ENCODE measurements at places on chromosomes 1 and 21. TPM values are rescaled to one million over a fixed set of nuclear protein-coding genes. Genes with fewer than 3 reads are reported as not detected.

- no peak overlapping the region for H3K27ac ChIP-seq
- H3K36me3 ChIP-seq, result no peaks in the 10 kb centered on the region
- DNase-seq, result no peak
- H3K4me3 ChIP-seq, result no peak overlapping the region
These were observed 23.6 kb upstream of the APOBEC4 start for GRCh38 chr1:183676586-183677189.

DNA sequence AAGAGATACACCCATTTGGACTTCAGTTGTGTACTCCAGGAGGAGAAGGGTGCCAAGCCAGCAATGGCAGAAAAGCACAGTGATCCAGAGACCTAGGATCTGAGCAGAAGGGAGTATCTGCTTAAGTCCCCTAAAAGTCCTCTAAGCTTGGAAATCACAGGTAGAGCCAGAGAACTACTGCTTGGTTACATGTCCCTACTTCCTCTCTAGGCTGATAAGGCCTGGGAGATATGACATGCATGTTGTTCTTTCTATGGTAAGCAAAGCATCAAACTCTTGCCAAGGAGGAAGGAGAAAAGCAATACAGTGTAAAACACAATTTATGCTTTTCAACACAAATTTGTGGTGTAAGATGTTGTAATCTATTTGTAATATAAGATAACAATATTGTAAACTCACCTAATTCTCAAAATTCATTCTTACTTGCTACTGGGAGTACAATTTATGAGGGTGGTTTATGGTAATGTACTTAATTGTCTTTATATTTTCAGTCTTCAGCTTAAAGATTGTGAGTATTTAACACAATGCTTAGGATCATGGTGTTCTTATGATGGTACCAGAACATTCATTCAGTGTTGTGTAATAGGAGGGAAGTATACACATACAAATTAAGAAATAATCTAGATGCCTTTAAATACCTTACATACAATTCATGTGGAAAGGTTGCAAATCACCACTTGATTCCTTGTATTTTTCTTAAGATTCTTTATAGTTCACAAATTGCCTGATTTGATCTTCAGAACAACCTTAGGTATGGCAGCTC lies 49.1 kb upstream of the GNG12 start:
- no peak overlapping the region for H3K4me3 ChIP-seq
- H3K27ac ChIP-seq, result no peak overlapping the region
- H3K4me1 ChIP-seq, result no peaks in the 10 kb centered on the region
- DNase-seq, result no peak
- H3K27me3 ChIP-seq, result no peaks in the 10 kb centered on the region
- no peaks in the 10 kb centered on the region for H3K36me3 ChIP-seq

- H3K27me3 ChIP-seq, result no peaks in the 10 kb centered on the region
- H3K36me3 ChIP-seq, result no peaks in the 10 kb centered on the region
- DNase-seq, result no peak
- H3K4me1 ChIP-seq, result no peaks in the 10 kb centered on the region
- no peak overlapping the region for H3K27ac ChIP-seq
These were observed 28.3 kb downstream of the SCP2 start for GRCh38 chr1:52955129-52955970.

GRCh38 chr1:58968360-58968952 lies 184.6 kb upstream of the JUN start:
- H3K4me3 ChIP-seq, result no peak overlapping the region
- H3K27me3 ChIP-seq, result no peaks in the 10 kb centered on the region
- H3K27ac ChIP-seq, result peak overlapping the region; percentile 72
- DNase-seq, result no peak
- peaks cover 28% of the 10 kb centered on the region for H3K4me1 ChIP-seq

GRCh38 chr1:64328193-64328592 lies 124.8 kb downstream of the UBE2U start:
- no peak overlapping the region for H3K4me3 ChIP-seq
- no peak for DNase-seq
- H3K36me3 ChIP-seq, result no peaks in the 10 kb centered on the region
- no peak overlapping the region for H3K27ac ChIP-seq
- no peaks in the 10 kb centered on the region for H3K27me3 ChIP-seq

DNA sequence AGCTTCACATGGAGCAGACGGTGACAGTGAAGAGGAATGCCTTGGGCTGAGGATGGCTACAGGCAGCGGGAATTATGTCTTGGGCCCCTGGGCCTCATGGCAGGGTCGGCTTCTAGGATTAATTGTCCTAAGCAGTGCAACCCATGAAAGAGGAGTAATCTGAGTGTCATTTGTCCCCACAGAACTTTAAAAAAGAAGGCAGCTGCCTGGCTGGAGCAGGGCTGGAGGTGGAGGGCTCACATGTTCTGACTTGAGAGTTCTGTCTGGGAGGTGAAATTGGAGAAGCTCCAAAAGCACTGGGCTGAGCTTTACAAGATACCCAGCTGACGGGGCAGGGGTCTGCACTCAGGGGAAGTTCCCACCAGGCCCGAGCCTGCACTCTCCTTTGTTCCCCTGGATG lies 22.6 kb downstream of the CACNA1S start:
- no peak overlapping the region for H3K27ac ChIP-seq
- DNase-seq, result no peak
- no peaks in the 10 kb centered on the region for H3K27me3 ChIP-seq
- no peaks in the 10 kb centered on the region for H3K4me1 ChIP-seq

DNA sequence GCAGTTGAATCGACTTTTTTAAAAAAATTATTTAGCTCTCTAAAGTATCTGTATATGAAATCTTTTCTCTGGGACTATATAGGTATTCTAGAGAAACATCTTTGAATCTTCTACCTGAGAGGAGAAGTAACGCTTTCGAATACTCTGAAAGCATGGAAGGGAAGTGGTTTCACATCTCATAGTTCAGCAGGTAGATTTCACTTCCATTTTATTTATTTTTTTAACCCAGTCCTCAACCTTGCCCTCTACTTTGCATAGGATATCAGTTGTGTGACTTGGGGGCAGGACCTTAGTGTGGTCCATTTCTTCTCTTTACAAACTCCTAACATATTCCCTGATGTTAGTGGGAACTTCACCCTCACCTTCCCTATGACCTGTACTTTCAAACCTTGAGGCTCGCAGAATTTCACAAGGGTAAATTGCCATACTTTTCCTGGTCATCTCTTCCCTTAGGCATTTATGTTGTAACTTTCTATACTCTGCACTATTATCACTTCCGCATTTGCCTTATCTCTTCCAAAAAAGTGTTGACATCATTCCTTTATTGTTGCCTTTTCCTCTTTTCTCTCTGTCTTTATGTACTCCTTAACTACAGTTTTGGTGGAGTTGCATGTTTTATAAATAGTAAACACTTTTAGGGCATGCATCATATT lies 1208.5 kb upstream of the ADGRL4 start:
- no peaks in the 10 kb centered on the region for H3K27me3 ChIP-seq
- no peak for DNase-seq
- no peak overlapping the region for H3K27ac ChIP-seq
- H3K4me3 ChIP-seq, result no peak overlapping the region
- no peaks in the 10 kb centered on the region for H3K4me1 ChIP-seq

DNA sequence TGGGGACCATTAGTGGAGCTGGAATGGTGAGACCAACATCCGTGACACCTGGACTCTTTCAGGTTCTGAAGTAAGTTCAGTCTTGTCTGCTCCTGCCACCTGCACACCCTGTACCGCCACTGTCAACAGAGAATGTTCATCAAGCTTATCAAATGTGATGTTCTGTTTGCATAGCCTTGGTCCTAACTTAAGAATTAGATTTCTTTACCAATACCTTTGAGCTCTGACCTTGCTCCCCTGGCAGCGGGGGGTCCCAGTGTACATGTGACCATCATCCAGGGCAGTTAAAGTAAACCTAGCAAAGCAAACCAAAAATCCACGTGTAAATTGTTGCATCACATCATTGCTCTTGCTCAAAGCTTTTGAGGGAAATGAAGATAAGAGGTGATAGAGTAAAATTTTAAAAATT lies 14.5 kb downstream of the SLC25A33 start:
- no peak overlapping the region for H3K4me3 ChIP-seq
- DNase-seq, result no peak
- H3K27me3 ChIP-seq, result no peaks in the 10 kb centered on the region
- H3K27ac ChIP-seq, result no peak overlapping the region

DNA sequence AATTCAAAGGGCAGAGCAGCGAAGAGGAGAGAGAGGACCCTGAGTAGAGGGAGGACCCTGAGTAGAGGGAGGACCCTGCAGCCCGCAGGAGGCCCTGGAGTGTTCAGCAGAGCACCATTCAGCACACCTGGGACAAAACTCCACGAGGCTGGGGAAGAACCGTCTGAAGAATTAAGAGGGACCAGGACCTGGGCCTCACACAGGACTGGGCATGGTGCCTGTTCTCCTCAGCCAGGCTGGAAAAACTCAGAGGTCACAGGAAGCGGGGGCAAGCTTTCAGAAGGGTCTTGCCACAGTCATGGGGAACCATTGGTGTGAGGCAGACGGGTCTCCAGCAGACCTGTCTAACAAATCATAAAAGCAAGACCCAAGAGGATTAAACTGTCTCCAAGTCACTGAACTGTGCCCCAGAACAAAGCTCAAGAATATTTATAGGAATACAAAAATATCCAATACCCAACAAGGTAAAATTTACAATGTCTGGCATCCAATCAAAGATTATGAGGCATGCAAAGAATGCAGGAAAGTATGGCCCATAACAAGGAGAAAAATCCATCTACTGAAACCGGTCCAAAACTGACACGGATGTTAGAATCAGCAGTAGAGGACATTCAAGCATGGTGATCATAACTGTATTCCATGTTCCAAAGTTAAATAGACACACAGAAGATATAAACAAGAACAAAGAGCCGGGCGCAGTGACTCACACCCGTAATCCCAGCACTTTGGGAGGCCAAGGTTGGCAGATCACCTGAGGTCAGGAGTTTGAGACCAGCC lies 30.6 kb downstream of the MORN1 start:
- no peaks in the 10 kb centered on the region for H3K27me3 ChIP-seq
- no peak overlapping the region for H3K27ac ChIP-seq
- no peak overlapping the region for H3K4me3 ChIP-seq
- H3K36me3 ChIP-seq, result no peaks in the 10 kb centered on the region
- no peak for DNase-seq

DNA sequence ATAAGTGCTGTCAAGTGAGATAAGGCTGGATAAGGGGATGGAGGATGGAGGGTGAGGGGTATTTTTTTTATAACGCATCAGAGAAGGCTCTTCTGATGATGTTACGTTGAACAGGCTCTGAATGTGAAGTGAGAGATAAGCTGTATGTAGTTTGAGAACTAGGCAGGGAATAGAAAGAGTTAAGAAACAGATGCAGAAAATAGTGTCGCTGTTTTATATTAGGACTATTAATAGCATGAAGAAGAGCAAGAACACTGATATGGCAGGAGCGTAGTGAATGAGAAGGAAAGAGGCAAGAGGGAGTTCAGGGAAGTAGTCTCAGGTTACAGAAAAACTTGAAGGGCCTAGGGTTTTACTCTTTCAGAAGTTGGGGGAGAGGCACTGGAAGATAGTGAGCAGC lies 59.8 kb downstream of the GPR88 start:
- H3K4me1 ChIP-seq, result no peaks in the 10 kb centered on the region
- no peak overlapping the region for H3K4me3 ChIP-seq
- no peak for DNase-seq
- no peaks in the 10 kb centered on the region for H3K36me3 ChIP-seq
- H3K27me3 ChIP-seq, result no peaks in the 10 kb centered on the region
- no peak overlapping the region for H3K27ac ChIP-seq

GRCh38 chr1:171983584-171983983 lies 142.3 kb downstream of the DNM3 start:
- no peaks in the 10 kb centered on the region for H3K27me3 ChIP-seq
- no peaks in the 10 kb centered on the region for H3K4me1 ChIP-seq
- DNase-seq, result no peak
- no peak overlapping the region for H3K27ac ChIP-seq
- no peak overlapping the region for H3K4me3 ChIP-seq

GRCh38 chr1:6059866-6060265 lies 14.2 kb downstream of the KCNAB2 start:
- H3K36me3 ChIP-seq, result no peaks in the 10 kb centered on the region
- H3K27me3 ChIP-seq, result no peaks in the 10 kb centered on the region
- no peak for DNase-seq
- H3K27ac ChIP-seq, result no peak overlapping the region
- no peaks in the 10 kb centered on the region for H3K4me1 ChIP-seq

DNA sequence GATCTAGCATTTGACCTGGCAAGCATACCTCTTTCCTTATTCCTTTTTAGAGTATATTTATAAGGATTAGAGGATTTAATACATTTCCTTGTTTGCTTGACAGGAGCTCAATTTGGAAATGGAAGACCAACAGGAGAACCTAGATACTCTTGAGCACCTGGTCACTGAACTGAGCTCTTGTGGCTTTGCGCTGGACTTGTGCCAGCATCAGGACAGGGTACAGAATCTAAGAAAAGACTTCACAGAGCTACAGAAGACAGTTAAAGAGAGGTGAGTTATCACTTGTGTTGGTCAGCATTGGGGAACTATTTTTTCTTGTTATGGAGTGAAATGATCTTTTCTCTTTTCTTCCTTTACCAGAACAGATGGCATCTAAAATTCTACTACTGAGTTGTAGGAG lies 123.4 kb upstream of the BMP8A start:
- H3K27ac ChIP-seq, result no peak overlapping the region
- H3K36me3 ChIP-seq, result peaks cover 39% of the 10 kb centered on the region
- no peaks in the 10 kb centered on the region for H3K27me3 ChIP-seq
- H3K4me1 ChIP-seq, result no peaks in the 10 kb centered on the region
- H3K4me3 ChIP-seq, result no peak overlapping the region
- DNase-seq, result no peak

- no peak for DNase-seq
- peaks cover 17% of the 10 kb centered on the region for H3K4me1 ChIP-seq
- no peaks in the 10 kb centered on the region for H3K36me3 ChIP-seq
- H3K27ac ChIP-seq, result no peak overlapping the region
- no peaks in the 10 kb centered on the region for H3K27me3 ChIP-seq
These were observed 43.0 kb downstream of the ACOT7 start for GRCh38 chr1:6350416-6351088.

DNA sequence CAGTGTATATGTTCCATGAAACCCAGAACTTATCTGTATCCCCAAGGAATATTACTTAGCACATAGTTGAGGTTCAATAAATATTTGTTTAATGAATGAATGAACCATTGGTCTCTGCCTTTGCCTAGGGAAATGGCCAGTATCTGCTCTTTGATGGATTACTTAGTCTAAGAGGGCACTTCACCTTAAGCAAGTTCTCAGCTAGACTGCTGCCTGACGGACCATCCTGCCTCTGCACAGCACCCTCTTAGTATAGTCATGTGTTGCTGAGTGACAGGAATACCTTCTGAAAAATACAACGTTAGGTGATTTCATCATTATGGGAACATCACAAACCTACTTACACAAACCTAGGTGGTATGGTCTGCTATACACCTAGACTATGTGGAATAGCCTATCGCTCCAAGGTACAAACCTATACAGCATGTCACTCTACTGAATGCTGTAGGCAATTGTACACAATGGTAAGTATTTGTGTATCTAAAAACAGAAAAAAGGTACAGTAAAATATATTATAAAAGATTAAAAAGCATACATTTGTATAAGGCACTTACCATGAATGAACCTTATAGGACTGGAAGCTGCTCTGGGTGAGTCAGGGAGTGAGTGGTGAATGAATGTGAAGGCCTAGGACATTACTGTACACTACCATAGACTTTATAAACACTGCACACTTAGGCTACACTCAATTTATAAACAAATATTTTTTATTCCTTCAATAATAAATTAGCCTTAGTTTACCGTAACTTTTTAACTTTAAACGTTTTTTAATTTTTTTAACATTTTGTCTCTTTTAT lies 83.7 kb upstream of the LRRC8D start:
- H3K4me1 ChIP-seq, result peaks cover 5% of the 10 kb centered on the region
- H3K27ac ChIP-seq, result no peak overlapping the region
- H3K36me3 ChIP-seq, result no peaks in the 10 kb centered on the region
- no peak overlapping the region for H3K4me3 ChIP-seq
- H3K27me3 ChIP-seq, result no peaks in the 10 kb centered on the region

SLC44A5 gene
- total RNA-seq, result 0.96 TPM

AADACL4 gene
- not detected for total RNA-seq

CBR3 gene
- 4.1 TPM for total RNA-seq

FCAMR gene
- total RNA-seq, result not detected

RPE65 gene
- total RNA-seq, result not detected

ATP5IF1 gene
- 68.2 TPM for total RNA-seq

SLC1A7 gene
- not detected for total RNA-seq

EXTL1 gene
- total RNA-seq, result 0.14 TPM

All from naive thymus-derived CD4-positive, alpha-beta T cell (primary cell).